IPS DF 6.9 (cell line): ENCODE measurements at places on chromosomes 1 and 21.

DNA sequence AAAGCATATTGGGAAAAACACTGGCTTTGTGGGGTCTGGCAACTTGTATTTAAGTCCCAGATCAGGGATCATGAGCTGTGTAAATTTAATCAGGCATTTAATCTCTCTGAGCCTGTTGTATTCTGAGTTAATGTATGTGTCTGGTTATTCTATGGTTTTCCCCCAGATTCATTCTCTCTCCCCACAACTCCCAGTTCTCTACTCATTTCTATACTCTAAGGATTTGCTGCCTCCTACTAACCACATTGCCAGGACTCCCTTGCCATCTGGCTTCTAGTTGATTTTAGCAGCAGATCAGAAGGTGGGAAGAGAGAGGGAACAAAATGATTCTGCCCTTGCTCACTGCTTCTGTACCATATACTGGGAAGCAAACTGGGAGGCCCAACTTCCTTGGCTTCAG lies 31.4 kb upstream of the S1PR1 start:
- DNase-seq, result no peak

- DNase-seq, result no peak
Measured at GRCh38 chr1:157252473-157252872, 114.3 kb upstream of the ETV3 start.

- DNase-seq, result no peak
Measured at GRCh38 chr1:169906938-169907337, 13.2 kb upstream of the SCYL3 start.

- DNase-seq, result no peak
Measured at GRCh38 chr1:116470671-116471070, 97.6 kb downstream of the ATP1A1 start.

DNA sequence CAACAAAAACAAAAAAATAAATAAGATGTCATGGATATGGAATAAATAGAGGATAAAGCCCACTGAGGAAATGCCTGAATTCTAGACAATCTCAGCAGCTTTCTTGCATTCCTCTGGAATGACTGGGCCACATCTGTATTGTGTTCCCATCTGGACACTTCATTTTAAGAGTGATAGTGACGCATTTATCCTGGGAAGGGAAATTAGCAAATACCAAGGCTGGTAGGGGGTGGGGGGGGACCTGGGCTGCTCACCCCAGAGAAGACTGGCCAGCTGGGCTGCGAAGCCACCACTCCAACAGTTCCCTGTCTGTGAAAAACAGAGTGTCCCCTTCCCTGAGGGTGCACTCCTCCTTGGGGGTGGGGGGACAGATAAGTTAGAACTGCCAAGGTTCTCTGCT lies 106.3 kb downstream of the HIVEP3 start:
- no peak for DNase-seq

GRCh38 chr21:44455524-44456213 lies 359 bp downstream of the LRRC3 start:
- no peak for DNase-seq

- no peak for DNase-seq
Measured at GRCh38 chr1:11417162-11417561, 61.8 kb upstream of the DISP3 start.

GRCh38 chr21:36749935-36750575 lies 51.1 kb downstream of the SIM2 start:
- DNase-seq, result peak; percentile 61

GRCh38 chr1:88302843-88303486 lies 381.1 kb upstream of the PKN2 start:
- no peak for DNase-seq

GRCh38 chr1:86207323-86207722 lies 50.8 kb upstream of the COL24A1 start:
- DNase-seq, result no peak

GRCh38 chr21:22438428-22439086 lies 1440.3 kb downstream of the NCAM2 start:
- DNase-seq, result no peak

GRCh38 chr1:59178339-59179187 lies 118.3 kb upstream of the FGGY start:
- no peak for DNase-seq

- DNase-seq, result no peak
Measured at GRCh38 chr1:46691997-46692790, 20.5 kb downstream of the TEX38 start.

GRCh38 chr1:85998105-85998855 lies 158.3 kb downstream of the COL24A1 start:
- no peak for DNase-seq

GRCh38 chr21:31180256-31181081 lies 142.2 kb upstream of the KRTAP19-8 start:
- DNase-seq, result no peak

DNA sequence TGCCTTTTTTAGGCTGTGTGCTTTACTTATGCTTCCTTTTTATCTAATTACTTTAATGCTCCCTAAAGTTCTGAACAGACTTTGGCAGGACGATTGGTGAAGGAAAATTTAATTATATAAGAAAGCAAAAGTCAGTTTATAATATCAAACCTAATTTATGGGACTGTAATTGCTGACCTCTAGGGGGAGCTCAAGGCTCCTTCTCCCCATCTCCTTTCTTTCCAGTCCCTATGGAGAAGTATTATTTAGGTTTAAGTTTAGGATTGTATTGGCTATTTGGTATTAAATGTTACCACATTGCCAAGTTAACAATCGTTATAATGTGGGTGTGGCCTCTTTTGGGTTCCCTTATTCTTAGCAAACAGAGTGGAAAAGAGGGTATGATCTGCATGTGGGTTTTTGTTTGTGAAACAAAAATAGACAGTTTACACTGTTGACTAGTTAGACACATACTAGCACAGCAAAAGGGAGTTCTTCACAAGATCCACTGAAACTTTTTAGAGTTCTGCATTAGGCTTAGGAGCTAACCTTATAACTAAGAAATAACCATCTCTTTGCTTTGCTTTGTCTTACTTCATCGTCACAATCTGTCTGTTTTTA lies 48.2 kb upstream of the TNFSF4 start:
- peak; percentile 29 for DNase-seq

DNA sequence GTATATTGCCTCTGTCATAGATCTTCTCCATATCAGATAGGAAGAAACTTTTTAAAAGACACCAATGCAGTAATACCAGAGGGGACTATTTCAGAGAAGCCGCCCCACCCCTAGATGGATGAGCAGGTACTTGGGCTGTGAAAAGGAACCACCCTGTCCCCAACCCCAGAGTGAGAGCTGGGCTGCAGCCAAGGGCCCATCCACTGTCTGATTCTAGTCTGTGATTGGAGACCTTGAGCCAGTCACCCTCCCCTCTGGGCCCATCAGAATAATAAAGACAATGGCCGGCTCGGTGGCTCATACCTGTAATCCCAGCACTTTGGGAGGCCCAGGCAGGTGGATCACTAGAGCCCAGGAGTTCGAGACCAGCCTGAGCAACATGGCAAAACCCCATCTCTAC lies 5.0 kb downstream of the CLEC20A start:
- no peak for DNase-seq

- no peak for DNase-seq
Measured at GRCh38 chr1:121518726-121519041, 333.9 kb downstream of the SRGAP2C start.

DNA sequence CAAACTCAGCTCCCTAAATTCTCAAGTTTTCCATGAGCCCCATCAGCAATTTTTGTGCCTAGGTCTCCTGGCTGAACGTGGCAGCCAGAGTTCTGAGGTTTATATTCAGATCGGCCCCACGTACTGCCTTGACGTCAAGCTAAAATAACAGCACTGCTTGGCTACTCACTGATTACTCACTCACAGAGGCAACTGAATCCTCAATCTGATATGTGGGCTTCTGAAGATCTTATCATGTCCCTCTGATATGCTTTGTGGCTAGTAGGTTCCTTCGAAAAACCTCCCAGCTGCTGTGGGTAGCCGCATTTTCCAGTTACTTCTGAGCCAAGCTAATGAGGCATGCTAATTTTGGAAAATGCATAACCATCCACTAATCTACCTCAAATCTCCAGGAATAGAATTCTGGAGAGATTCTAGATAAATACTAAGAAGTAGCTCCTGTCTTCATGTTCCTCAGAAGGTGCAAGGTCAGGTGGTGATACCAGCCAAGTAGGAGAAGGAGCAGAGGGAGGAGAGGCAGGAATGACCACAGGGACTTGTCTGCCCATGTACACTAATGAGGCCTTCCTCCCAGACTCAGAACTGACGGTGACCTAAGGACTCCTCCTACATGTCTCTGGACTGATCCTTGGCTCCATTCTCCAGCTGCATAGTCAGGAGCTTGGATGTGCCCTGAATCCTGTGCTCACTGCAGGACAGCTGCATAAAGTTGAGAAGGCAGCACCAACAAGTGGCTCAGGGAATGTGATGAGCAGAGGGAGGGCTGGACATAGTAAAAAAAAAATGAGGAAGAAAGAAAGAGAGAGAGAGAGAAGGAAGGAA lies 263.7 kb downstream of the TNR start:
- no peak for DNase-seq

DNA sequence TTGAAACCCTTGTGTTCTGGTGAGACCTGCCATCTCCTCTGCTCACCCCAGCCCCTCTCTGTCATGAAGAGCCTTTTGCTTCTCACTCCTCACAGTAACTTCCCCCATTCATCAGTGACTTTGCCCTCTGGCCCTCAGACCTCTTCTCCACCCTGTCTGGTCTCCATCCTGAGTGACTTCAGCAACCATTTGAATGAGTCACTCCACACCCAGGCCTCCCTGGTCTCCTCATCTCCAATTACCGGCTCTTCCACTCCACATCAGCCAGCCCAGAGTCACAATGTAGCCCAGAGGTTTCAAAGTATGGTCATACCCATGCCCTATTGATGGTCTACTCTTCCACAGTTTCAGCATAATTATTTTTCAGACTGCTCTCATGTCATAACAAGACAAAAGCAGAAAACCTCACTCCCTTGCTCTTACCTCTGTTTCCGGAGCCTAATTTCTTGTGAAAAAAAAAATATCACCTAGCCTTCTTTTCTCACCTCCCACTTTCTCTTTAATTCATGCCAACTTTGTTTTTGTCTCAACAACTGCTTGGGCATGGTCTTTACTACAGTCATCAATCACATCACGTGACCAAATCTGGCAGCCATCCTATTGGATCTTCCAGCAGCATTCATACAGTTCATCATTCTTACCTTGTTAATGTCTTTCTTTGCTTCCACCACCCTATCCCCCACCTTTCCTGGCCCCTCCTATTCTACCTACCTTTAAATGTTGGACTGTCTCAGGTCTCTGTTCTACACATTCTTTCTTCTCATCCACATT lies 35.6 kb upstream of the NEK7 start:
- DNase-seq, result no peak

DNA sequence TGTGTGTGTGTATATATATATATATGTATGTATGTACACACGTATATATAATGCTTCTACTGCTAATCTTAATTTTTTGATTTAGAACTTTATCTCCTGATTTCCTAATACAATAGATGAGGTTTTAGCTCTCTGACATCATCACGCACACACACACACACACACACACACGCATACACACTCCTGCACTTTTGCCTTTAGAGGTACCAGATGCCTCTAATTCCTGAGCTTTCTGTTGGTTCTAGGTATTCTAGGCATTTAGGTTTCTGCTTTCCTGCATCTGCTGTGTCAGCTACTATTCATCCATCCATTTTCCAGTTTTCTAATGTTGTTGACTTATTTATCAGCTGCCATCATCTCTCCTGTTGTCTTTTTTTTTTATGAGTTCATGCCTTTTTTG lies 348.3 kb downstream of the ASTN1 start:
- no peak for DNase-seq

DNA sequence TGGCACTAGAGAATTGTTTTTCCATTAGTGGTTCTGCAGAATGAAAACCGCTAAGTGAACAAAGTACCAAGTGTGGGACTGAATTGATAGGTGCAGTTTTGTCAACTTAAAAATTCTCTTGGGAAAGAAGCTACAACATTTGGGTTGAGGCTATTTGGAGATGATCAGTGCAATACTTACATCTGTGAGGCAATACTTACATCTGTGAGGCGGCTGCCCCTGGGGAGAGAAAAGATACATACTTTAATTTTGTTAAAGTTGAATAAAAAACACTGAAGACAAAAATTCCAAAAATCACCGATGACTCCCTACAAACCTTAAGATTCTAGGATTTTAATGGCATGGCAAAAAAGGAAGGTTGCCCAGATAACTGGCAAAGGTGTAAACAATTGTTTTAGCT lies 1.7 kb downstream of the CFAP410 start:
- no peak for DNase-seq

- no peak for DNase-seq
Measured at GRCh38 chr1:22572818-22573217, 9.5 kb downstream of the EPHA8 start.

GRCh38 chr1:5707566-5708345 lies 284.5 kb downstream of the NPHP4 start:
- DNase-seq, result no peak

DNA sequence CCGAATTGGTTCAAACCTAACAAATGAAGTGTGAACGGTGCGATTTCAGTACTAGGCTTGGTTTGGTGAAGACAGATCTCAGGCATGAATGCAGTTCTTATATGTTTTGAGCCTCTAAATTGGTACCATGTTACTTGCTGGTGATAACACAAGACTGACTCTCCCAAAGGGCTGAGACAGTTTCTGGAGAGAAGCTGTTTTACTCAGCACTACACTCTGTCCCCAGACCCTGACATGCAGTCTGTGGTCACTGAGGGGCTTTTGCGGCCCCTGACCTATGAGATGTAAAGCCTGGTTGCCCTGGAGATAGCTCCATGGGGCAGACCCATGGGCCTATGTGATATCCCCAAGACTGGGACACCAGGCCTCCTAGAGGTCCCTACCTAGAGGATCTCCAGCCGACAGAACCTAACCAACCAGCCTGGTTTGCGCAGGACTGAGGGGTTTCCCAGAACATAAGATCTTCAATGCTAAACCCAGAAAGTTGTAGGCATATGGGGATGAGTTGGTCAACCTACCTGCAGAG lies 19.4 kb upstream of the FOXE3 start:
- DNase-seq, result no peak
